Activated CD4-positive, alpha-beta T cell treated with anti-CD3 and anti-CD28 coated beads for 36 hours (primary cell): ENCODE measurements at places on chromosomes 2 and 18.

GRCh38 chr18:62760403-62760734 lies 45.0 kb downstream of the PHLPP1 start:
- DNase-seq: no peak

DNA sequence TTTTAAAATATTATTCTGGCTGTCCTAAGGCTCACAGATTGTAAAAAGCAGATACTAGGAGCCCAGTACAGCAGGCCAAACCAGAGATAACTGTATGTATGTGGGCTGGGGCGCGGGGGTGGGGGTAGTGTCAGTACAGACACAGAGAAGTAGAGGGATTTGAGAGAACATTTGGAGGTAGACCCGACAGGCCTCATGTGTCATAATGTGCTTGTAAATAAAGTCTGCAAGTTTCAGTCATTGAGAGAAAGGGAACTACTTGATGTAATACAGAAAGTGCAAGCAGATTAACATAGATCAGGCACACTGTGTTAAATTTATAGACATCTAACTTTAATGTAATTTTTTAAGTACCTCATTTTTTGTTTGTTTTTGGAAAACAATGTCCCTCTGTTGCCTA lies 7.4 kb upstream of the POLI start:
- DNase-seq: peak; percentile 82

GRCh38 chr2:97751752-97752151 lies 38.4 kb downstream of the ZAP70 start:
- DNase-seq: no peak

DNA sequence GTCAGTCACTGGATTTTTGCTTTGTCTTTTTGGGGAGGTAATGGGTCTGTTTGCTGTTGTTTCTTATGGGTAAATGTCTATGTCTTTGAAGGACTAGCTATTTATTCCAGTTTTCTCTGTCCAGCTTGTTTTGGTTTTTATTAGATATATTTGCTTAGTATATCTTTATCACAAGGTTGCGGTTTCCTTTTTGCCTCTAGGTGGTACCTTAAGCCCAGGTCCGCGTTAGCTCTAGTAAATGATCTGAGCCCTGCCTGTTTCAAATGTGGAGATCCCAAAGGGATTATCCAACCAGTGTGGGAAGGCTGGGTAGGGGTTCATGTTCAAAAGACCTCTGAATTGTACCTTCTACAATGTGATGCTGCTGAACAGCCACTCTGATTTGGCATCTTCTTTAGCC lies 114.5 kb downstream of the MYO3B start:
- no peak for DNase-seq

- no peak for DNase-seq
These were observed 615.7 kb downstream of the EPHA4 start for GRCh38 chr2:220956429-220956828.

GRCh38 chr18:3924455-3924854 lies 474.5 kb downstream of the TGIF1 start:
- no peak for DNase-seq

DNA sequence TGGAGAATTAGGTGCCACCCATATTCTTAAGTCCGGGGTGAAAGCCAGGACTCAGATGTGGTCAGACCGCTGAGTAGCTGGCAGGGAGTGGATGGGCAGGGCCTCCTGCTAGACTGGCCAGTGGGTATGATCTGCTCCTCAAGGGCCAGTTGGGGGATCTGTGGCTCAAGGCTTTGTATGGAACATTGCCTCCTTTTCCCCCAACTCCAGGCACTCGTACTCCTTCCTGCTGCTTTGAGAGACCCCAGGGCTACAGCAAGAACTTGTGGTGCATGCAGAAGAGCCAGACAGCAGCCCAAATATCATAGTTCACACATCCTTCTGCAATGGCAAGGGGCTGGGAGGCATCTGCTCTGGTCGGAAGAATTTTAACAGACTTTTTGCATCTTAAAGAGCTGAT lies 61.7 kb downstream of the PDCL3 start:
- no peak for DNase-seq

DNA sequence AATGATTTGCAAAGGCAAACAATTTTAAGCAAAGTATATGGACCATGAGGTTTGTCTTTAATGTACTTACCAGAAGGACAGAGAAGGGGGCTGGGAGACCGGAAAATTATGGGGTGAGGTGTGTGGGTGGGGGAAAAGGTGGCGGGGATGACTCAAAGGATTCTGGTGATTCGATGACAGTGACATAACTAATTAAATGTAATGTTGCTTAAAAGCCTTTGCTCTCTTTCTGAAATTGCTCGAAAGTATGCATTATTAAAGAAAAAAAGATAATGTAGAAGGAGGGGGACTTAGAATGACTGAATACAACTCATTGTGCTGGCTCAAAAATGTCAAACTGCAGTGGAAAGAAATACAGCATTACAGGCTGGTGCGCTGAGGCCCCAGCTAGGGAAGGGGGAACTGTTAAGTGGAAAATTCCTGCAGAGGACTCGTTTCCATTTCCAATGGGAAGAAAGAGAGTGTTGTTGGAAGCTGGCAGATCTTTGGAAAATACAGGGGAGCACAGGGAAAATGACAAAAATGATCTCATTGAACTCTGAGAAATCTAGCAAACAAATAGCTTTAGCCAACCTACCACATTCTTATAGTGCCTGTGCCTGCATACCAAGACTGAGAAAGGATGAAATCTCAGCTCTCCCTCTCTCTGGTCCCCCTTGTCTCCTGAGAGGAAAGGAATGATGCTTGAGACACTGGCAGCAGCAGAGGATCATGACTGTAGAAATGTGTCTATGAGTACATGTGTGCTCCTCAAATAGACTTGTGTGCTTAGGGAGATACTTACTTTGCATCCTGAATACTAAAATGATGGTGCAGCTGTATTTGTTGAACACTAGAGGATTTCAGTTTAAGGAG lies 632.4 kb downstream of the NYAP2 start:
- DNase-seq: peak; percentile 68

GRCh38 chr2:241804326-241805229 lies 4.4 kb upstream of the NEU4 start:
- DNase-seq: peak; percentile 39

GRCh38 chr2:86305915-86306254 lies 31.5 kb downstream of the REEP1 start:
- DNase-seq: no peak

DNA sequence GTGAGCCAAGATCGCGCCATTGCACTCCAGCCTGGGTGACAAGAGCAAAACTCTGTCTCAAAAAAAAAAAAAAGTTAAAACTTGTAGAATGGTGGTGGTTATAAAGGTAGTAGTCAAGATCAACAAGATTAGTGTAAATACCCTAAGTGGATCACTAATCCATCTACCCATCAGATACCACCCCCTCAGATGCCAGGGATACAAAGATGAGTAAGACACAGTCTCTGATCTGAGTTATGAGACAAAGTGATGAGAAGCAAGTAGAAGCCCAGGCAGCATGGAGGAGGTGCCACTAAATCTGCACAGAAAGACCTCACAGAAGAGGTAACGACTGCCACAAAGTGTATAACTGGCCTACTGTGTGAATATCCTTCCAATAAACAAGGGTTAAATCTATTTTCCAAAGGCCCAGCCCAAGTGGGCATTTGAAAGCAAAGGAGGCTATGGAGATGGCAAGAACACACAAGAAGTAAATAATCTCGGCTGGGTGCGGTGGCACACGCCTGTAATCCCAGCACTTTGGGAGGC lies 20.2 kb downstream of the NFE2L2 start:
- DNase-seq: peak; percentile 32

GRCh38 chr2:30446602-30447148 lies 371 bp upstream of the LCLAT1 start:
- DNase-seq: no peak

DNA sequence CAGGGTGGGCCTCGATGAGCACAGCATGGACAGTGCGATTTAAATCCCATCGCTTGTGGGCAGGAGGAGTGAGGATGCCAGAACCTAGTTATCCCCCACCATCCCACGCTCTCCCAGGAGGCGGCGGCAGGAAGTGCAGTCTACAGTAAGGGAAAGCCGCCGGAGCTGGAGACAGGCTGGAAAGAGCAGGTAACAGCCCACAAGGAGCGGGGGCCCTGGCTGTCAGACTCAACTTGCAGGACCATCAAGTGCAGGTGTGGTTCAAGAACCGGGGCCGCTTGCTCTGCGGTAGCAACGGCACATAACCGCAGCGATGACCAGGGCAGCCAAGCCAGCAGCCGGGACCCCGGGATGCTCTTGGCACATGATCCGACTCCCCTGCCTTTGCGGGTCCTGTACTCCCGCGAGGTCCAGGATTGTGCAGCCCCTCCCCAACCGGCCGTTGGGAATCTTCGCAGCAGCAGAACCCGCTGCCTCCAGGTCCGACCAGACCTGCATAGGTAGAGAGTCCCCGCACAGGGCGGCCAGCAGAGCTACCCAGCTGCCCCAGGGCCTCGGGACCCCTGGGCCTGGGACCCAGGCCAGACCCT lies 82.1 kb downstream of the BIN1 start:
- no peak for DNase-seq

DNA sequence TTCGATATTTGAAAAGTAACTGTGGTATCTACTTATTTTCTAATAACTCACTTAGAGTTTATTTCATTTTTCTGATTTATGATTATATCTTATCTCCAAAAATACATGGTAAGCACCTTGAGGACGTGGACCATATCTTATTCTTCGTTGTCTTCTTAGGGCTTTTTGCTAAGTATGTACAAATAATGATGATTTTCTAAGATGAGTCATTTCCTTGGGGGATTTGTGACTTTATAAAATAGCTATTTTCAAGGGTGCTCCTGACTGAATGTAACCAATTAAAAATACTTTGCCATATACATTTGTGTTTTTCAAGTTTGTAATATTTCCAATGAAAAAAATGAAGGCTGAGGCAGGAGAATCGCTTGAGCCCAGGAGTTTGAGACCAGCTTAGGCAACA lies 56.3 kb downstream of the GREB1L start:
- no peak for DNase-seq

DNA sequence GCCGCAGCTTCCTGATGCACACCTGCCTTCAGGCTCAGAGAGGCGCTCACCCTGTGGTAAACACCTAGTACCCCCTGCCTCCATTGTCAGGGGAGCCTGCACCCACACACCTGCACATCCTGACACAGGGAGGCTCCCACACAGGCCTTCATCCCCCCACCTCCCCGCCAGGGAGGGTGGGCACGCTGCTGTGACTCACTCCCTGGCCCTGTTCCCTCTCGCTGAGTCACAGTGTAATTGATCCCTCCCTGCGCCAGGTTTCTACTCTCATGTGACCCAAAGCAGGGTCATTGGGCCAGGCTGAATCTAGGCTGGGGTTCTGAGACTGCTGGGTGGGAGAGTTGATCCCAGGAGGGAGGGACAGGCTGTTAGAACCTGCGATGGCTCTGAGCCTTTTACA lies 8.5 kb upstream of the CELF4 start:
- no peak for DNase-seq

- DNase-seq: peak; percentile 29
These were observed 36.4 kb downstream of the MPHOSPH10 start for GRCh38 chr2:71166812-71167211.

GRCh38 chr2:198374375-198375082 lies 570.1 kb downstream of the PLCL1 start:
- peak; percentile 62 for DNase-seq

DNA sequence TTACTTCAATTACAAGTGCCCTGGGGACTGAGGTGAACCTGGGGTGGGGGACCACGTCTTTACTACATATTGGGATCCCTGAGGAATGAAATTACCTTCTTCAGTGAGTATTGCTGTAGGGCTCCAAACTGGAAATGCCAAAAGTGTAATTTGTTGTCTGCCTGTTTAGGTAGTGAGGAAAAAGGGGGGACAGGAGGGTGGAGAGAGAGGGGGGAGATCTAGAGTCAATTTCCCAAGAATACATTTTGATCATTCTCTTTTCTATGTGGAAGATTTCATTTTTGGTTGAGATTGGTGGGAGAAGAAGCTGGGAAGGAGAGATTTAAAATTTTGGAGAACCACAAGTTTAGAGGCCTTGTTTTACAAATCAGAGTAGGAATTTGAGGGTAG lies 101.1 kb downstream of the SPTBN1 start:
- no peak for DNase-seq
